ENCODE measurements at places on chromosomes 4 and X. TPM values are rescaled to one million over a fixed set of nuclear protein-coding genes. Genes with fewer than 3 reads are reported as not detected.

Gene LRRC66
- 0.27 TPM for total RNA-seq

Gene BCLAF3
- 6.2 TPM for total RNA-seq

GRCh38 chr4:177448850-177449249, 6.6 kb upstream of the AGA start:
- H3K27ac ChIP-seq, result no peak overlapping the region
- H3K36me3 ChIP-seq, result no peaks in the 10 kb centered on the region
- DNase-seq, result no peak
- no peaks in the 10 kb centered on the region for H3K4me1 ChIP-seq
- H3K27me3 ChIP-seq, result no peaks in the 10 kb centered on the region

GRCh38 chrX:71492231-71493065, 40.5 kb upstream of the OGT start:
- no peaks in the 10 kb centered on the region for H3K4me1 ChIP-seq
- H3K27me3 ChIP-seq, result no peaks in the 10 kb centered on the region
- DNase-seq, result peak; percentile 77
- H3K4me3 ChIP-seq, result peak overlapping the region; percentile 68
- no peaks in the 10 kb centered on the region for H3K36me3 ChIP-seq

- H3K4me1 ChIP-seq, result peaks cover 35% of the 10 kb centered on the region
- H3K27me3 ChIP-seq, result no peaks in the 10 kb centered on the region
- H3K27ac ChIP-seq, result no peak overlapping the region
- H3K4me3 ChIP-seq, result no peak overlapping the region
These were observed 66.7 kb upstream of the PGRMC2 start for GRCh38 chr4:128354205-128354821.

DNA sequence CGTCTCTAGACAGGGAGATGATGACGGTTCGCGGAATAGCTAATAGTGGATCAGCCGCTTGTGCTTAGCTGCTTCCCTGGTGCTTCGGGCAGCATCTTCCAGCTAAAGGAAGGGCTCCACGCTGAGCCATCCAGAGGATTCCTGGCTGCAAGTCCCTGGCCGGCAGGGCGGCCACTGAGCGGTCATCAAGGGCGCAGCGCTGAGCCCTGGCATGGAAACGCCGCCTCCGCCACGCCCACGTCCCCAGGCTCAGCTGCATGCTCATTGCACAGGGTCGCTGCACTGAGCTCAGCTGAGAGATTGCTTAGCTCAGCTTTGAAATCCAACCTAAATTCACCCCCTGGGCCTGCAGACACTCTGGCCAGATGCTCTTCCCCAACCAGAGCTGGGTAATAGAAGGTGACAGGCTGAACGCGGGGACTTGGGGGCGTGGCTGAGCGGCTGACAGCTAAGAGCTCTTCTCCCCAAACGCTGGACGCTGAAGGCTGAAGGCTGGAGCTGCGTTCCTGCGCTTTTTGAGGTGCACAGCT, 118.2 kb upstream of the KIT start:
- peaks cover 5% of the 10 kb centered on the region for H3K4me1 ChIP-seq
- H3K27ac ChIP-seq, result no peak overlapping the region
- no peaks in the 10 kb centered on the region for H3K36me3 ChIP-seq
- peak; percentile 40 for DNase-seq
- H3K4me3 ChIP-seq, result peak overlapping the region; percentile 57
- no peaks in the 10 kb centered on the region for H3K27me3 ChIP-seq

Gene SSX1
- not detected for total RNA-seq

DNA sequence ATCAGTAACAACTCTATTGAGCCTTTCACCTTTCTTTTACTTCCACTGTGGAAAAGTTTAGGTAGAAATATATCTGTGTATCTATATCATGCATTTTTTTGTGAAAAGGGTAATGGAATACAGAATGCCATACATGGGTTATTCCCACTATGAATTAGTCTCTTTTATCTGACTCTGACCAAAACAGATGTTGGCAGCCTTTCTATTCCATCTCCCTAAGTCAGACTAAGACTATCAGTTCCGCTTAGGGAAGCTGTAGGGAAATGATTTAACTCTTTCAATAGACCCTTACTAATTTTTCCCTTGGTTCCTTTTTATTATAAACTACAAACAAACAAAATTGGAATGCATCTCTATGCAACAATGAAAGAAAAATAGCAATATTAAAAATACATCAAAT, 92.3 kb upstream of the LEF1 start:
- DNase-seq, result no peak
- H3K4me1 ChIP-seq, result no peaks in the 10 kb centered on the region
- no peaks in the 10 kb centered on the region for H3K27me3 ChIP-seq
- H3K36me3 ChIP-seq, result no peaks in the 10 kb centered on the region

GRCh38 chr4:15729910-15730533, 27.2 kb downstream of the BST1 start:
- no peak overlapping the region for H3K4me3 ChIP-seq
- no peak for DNase-seq
- H3K36me3 ChIP-seq, result no peaks in the 10 kb centered on the region

- no peak for DNase-seq
- H3K4me1 ChIP-seq, result peaks cover 38% of the 10 kb centered on the region
- H3K27me3 ChIP-seq, result no peaks in the 10 kb centered on the region
- H3K4me3 ChIP-seq, result no peak overlapping the region
These were observed 26.4 kb downstream of the NOP14 start for GRCh38 chr4:2936773-2937145.

Gene SMIM43
- total RNA-seq, result not detected

Gene FRMPD4
- 4.2 TPM for total RNA-seq

Gene MAGEA1
- not detected for total RNA-seq

DNA sequence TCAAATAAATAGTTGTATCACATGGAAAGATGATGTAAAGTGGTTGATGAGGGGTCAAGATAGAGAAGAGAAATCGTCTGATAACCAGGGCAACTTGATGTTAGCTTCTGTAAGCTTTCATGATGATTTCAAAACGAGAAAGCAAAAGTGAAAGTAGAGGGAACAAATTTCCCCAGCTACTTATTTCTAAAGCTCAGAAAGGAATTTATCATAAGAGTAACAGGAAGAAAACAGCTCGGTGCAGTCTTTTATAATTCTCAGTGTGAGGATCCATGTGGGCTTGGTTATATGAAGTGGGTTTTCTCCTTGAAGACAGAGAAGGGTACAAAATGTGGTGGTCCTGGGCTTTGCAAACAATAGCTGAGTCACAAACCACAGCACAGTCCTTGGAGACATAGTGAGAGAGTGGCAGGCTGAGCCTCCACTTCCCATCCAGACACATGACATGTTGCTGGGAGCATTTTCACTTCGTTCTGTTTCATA, 32.1 kb upstream of the GLRA2 start:
- H3K27me3 ChIP-seq, result no peaks in the 10 kb centered on the region
- no peak overlapping the region for H3K27ac ChIP-seq
- no peaks in the 10 kb centered on the region for H3K4me1 ChIP-seq

DNA sequence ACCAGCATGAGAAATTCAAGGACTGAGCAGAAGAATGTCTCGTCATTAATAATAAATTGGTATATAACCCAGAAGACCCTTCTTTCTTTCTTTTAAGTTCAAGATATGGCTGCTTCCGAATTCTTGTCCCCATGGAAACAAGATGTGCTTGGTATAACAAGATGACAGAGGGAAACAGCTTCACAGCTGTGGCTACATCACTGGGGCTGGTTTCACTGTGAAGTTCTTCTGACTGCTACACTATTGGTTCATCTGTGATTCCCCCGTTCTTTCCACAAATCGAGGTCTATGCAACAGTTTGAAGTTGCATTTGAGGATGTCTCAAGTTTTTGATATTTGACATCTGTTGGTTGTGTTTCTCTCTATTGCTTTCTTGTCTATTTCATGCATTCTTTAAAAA, 12.3 kb upstream of the DTHD1 start:
- no peak overlapping the region for H3K4me3 ChIP-seq
- H3K36me3 ChIP-seq, result no peaks in the 10 kb centered on the region
- no peak overlapping the region for H3K27ac ChIP-seq
- H3K27me3 ChIP-seq, result no peaks in the 10 kb centered on the region

GRCh38 chr4:55509266-55509665, 37.4 kb downstream of the CLOCK start:
- H3K4me3 ChIP-seq, result no peak overlapping the region
- H3K27ac ChIP-seq, result no peak overlapping the region
- no peak for DNase-seq
- no peaks in the 10 kb centered on the region for H3K27me3 ChIP-seq
- no peaks in the 10 kb centered on the region for H3K36me3 ChIP-seq
- H3K4me1 ChIP-seq, result no peaks in the 10 kb centered on the region

DNA sequence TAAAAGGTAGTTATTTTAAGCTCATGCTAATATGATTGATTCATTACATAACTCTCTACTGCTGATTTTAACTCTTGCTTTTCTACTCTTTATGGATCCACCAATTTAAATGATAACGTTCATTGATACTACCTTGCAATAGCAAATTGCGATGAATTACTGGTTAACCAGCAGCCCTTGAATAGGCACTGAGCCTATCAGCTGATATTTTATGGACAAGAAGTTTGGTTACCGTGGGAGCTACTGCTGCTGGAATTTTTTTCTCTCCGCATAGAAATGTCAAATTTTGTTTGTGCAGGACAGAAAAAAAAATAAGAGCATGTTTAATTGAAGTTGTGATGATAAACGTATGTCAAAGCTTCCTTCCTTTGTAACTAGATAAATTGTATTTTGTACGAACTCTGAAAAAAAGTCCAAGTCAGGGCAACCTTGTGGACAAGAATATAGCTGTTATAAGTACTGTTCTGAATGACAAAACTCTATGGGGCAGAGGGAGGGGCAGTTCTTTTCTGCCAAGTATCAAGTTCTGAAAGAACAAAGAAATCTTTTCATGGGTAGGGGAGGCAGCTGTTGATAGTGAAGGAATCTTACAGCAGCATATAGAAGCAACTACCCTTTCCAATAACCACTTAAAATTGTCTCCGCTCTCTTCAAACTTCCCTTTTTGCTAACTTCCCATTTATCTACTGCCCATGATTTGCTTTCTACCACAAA, 434.9 kb upstream of the PABPC4L start:
- no peaks in the 10 kb centered on the region for H3K27me3 ChIP-seq
- H3K27ac ChIP-seq, result no peak overlapping the region
- no peaks in the 10 kb centered on the region for H3K4me1 ChIP-seq
- H3K36me3 ChIP-seq, result no peaks in the 10 kb centered on the region

DNA sequence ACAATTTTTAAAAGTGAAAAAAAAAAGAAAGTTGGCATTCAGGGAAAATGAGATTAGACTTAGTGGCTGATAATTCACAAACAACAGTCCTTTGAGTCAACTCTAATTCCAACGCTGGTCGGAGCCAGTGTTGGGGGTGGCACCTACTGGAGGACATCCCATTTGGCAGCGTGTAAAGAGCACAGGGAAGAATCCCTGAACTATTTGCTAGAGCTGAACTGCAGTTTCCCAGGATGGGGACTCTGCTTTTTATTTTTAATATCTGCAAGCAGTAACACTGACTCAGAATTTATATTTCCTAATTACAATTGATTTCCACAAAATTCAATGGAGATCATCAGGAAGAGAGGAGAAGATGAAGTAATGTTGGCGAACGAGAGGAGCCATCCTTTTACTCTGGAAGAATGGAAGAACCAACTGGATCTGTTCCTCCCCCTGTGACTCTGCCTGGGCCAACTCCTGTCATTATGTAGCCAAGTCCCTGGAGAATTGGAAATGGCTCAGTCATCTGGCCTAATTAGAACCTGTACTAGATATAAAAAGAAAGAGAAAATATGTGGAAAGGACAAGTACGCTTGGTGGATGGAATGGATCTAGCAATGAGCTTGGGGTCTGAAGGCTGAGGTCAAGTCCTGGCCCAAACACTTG, 76.7 kb downstream of the IRF2 start:
- peaks cover 6% of the 10 kb centered on the region for H3K4me1 ChIP-seq
- H3K27me3 ChIP-seq, result no peaks in the 10 kb centered on the region
- peaks cover 6% of the 10 kb centered on the region for H3K36me3 ChIP-seq
- peak overlapping the region; percentile 26 for H3K27ac ChIP-seq
- no peak overlapping the region for H3K4me3 ChIP-seq

GRCh38 chrX:17397074-17397473, 22.1 kb downstream of the NHS start:
- peaks cover 2% of the 10 kb centered on the region for H3K27me3 ChIP-seq
- DNase-seq, result no peak
- H3K36me3 ChIP-seq, result no peaks in the 10 kb centered on the region
- no peak overlapping the region for H3K27ac ChIP-seq

DNA sequence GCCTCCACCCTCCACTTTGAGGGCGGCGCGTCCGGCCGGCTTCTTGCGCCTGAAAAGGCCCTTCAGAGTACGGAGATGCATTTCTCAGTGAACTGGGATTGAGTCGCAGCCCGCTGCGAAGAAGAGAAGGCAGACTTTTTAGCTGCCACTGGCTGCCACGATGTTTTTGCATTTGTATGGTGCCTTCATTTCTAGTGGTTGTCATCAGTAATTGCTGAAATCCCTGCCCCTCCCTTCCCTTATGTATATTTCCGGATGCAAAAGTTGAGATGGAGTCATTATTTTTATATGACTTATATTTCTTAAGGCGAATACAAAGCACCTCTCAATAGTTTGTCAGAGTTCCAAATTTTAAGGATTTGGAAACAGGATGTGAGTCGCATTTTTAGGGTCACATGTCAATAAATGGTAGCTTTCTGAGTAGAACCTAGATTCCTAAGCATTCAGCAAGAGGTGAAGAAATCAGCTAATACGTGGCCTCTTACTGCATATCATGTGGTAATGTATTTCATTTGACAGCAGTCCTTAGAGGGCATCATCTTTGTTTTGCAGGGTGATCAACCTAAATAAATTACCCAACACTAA, 658 bp downstream of the ATP6AP2 start:
- H3K4me3 ChIP-seq, result peak overlapping the region; percentile 77
- no peaks in the 10 kb centered on the region for H3K4me1 ChIP-seq
- H3K27me3 ChIP-seq, result no peaks in the 10 kb centered on the region
- peak overlapping the region; percentile 84 for H3K27ac ChIP-seq
- no peaks in the 10 kb centered on the region for H3K36me3 ChIP-seq

GRCh38 chr4:132513491-132513890, 635.6 kb upstream of the PCDH10 start:
- no peak overlapping the region for H3K27ac ChIP-seq
- DNase-seq, result no peak
- no peak overlapping the region for H3K4me3 ChIP-seq
- no peaks in the 10 kb centered on the region for H3K36me3 ChIP-seq

GRCh38 chr4:58111818-58112217, 1001.6 kb upstream of the IGFBP7 start:
- no peak for DNase-seq
- no peaks in the 10 kb centered on the region for H3K4me1 ChIP-seq
- H3K27ac ChIP-seq, result no peak overlapping the region
- no peaks in the 10 kb centered on the region for H3K27me3 ChIP-seq
- no peak overlapping the region for H3K4me3 ChIP-seq
- no peaks in the 10 kb centered on the region for H3K36me3 ChIP-seq

- no peak for DNase-seq
- no peak overlapping the region for H3K27ac ChIP-seq
- H3K4me1 ChIP-seq, result no peaks in the 10 kb centered on the region
These were observed 48.8 kb upstream of the PITX2 start for GRCh38 chr4:110671679-110672078.

GRCh38 chr4:78079726-78080430, 22.8 kb downstream of the FRAS1 start:
- H3K27me3 ChIP-seq, result no peaks in the 10 kb centered on the region
- H3K4me1 ChIP-seq, result no peaks in the 10 kb centered on the region
- no peak for DNase-seq
- no peak overlapping the region for H3K4me3 ChIP-seq
- H3K27ac ChIP-seq, result no peak overlapping the region
- no peaks in the 10 kb centered on the region for H3K36me3 ChIP-seq

Gene USP17L17
- not detected for total RNA-seq

Measured in heart left ventricle (tissue), 16 donors.